Activated CD8-positive, alpha-beta memory T cell treated with anti-CD3 and anti-CD28 coated beads for 1 hour (primary cell): ENCODE measurements at places on chromosomes 7 and 10.

DNA sequence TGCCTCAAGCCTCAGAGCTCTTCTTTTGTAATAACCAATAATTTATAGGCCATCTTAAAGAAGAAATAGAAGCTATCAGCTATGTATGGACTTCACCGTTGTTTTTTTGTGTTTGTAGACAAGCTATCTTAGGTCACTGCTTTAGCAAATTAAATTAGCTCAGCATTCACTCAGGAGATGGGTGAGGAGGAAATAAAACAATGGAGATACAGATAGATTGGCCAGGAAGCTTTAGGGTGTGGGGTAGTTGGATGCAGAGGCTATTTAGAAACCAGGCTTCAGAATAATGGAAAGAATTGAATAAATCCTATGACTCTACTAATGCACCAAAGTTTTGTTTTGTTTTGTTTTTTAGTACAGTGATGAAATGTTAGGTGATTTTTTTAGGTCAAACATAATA lies 66.1 kb downstream of the MDFIC start:
- no peak for DNase-seq

GRCh38 chr10:69715899-69716606 lies 85.7 kb upstream of the COL13A1 start:
- no peak for DNase-seq

GRCh38 chr10:80659289-80659688 lies 121.6 kb downstream of the SH2D4B start:
- DNase-seq = no peak

DNA sequence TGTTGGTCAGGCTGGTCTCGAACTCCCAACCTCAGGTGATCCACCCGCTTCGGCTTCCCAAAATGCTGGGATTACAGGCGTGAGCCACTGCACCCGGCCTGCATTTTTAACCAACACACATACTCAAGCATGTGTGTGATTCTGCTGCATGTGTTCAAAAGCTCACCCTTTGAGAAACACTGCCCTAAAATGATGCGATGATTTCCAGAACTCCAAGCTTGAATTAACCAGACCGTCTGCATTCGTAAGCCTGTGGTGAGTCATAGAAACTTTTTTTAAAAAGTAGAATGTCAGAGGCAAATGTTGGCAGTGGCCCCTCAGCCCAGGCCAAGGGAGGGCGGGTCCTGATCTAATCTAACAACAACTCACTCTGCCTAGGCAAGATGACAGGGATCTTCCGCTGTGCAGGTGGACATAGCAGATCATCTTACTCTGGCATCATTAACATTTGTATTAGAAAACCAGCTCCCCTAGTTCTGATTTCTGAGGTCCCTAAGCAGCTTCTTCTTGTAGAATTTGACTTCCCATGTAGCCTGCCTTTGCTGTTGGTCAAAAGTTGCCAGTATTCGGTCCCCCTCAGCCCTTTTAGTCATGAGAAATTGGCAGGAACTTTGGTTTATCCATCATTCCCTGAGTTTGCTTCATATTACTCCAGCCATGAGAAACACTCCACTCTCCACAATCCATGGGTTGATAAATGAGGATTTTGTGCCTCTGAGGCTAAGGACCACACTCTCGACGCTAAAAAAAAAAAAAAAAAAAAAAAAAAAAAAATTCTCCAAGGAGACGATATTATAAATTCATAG lies 190.4 kb downstream of the SKIDA1 start:
- DNase-seq = no peak

DNA sequence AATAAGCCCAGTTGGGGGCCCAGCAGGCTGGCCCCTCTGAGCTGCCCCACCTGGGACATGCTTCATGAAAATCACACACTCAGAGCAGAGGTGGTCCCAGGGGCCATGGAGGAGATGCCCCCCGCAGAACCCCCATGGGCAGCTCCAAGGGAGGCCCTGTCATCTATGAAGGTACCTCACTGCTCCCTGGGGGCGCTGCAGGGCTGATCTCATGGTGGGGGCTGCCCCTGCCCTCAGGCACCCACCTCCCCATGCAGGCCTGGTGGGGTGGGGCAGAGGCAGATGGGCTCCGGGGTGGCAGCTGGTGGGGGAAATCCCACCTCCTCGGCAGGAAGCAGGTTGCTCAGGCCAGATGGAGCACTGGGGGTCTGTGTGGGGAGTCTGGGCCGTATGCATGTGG lies 60.5 kb downstream of the YKT6 start:
- no peak for DNase-seq

- DNase-seq = no peak
Observed at GRCh38 chr10:71829171-71829570, 21.9 kb downstream of the PSAP start.

DNA sequence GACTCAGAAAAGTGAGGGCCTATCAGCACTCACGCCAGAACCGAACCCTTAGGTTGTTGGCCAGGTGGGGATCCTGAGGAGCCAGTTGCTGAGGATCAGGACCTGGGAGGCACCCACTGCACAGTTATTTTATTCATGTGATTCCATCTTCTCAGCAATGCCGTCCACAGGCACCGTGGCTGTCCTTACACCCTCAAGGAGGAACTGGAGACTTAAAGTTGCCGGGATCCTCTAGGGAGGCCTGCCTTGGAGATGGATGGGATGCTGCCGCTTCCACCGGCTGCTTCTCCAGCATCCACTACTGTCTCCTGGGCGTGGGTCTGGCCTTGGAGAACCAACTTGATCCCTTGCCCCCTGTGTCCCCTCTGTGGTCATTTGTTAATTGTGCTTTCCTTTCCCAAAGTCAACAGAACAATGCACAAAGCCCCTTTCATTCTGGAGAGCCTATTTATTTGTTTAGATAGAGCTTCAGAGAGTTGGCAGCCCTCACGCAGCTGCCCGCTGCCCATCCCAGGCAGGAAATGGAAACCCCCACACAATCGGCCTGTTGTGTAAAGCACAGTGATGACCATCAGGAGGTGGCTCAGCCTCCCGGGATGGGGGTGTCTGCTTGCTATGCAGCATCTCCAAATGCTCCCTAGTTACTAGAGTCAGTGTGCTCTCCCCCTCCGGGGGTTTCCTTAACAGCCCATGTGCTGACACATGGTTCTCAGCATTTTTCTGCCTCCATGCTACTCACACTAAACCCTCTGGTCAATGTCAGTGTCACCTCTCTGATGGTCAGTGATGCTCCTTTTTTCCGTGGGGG lies 52.9 kb upstream of the IGFBP3 start:
- DNase-seq = no peak

DNA sequence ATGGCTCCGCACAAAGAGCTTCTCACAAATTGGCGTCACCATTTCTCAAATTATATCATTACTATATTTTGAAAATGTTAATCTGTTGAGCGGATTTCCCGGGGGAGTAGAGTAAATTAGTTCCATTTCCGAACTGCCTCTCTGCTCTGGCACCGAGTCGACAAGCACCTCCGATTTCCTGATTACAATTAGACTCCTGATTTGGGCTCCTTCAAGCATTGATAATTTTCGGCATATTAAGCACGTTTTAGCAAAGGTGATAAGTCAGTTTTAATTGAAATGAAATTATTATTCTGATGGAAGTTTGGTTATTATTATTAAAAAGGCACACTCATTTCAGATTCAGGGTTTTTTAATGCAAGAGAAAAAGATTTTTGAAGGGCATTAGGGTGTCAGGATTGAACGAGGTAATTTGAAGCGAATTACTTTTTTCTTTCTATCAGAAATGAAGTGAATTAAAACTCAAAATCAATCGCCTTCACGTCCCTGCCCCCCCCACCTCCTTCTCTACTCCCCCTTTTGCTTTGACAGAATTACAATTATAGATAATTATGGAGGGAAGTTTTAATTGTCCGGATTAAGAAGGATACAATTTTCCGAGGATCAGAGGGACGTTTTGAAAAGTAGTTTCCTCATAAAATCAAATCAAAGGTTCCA lies 4.0 kb upstream of the UNCX start:
- DNase-seq = no peak
